ENCODE measurements at places on chromosomes 13 and 19.

GRCh38 chr13:96444676-96445075, 354.8 kb downstream of the HS6ST3 start:
- no peak for DNase-seq

DNA sequence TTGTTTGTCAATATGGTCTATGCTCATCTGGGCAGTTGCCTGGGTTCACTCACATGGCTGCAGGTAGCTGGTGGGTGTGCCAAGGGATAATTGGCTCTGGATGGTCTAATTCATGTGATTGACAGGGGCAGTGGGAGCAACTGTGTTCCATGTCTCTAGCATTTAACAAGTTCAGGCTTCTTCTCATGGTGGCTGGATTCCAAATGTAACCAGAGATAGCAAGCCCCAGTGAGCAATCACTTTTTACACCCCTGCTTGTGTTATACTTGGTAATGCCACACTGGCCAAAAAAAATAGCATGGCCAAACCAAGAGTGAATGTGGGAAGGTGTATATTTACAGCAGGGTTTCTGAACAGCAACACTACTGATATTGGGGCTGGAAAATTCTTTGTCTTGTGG, 89.6 kb upstream of the TNFSF11 start:
- peak; percentile 60 for DNase-seq

DNA sequence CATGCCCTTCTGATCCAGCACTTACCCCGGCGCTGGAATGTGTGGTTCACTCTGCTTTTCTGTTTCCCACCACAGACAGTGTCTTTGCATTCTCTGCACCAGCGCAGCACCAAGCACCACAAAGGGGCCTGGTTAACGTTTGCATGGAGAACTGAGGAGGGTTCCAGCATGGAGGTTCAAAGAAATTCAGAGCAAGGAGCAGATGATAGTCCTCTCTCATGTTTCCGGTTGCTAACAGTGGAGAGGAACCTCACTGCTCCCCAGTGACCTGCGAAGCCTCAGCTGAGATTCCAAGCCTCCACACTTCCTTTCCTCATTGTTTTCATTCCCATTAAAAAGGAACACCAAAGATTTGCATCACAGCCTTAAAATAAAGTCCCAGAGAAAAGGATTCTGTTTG, 99.7 kb downstream of the STARD13 start:
- no peak for DNase-seq

GRCh38 chr13:78540058-78540457, 63.3 kb downstream of the POU4F1 start:
- no peak for DNase-seq

DNA sequence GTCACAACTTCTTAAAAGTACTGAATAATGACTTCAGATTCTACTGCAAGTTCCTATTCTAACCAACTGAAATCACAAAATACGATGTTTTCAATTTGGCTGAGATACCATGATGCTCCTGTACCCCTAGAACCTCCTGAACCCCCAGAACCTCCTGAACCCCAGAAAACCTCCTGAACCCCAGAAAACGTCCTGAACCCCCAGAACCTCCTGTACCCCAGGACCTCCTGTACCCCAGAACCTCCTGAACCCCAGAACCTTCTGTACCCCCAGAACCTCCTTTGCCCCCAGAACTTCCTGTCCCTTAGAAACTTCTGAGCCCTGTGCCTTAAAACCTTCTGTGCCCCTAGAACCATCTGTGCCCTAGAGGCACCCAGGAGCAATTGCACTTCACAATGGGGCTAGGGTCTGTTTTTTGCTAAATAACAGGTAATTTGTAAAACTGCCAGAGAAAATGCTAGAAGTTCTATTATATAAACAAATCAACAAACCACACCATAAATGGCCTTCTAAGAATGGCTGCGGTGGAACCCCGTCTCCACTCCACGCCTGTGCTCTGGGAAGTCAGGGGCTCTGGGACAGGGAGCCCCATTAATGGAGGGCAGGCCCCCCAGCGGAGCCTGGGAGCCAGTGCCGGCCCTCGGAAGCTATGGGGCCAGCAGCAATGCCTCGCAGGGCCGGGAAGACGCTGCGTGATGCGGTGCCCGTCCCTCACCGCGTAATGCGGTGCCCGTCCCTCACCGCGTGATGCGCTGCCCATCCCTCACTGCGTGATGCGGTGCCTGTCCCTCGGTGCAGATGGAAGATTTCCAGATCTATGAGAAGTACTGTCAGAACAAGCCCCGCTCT, 21.3 kb upstream of the F7 start:
- no peak for DNase-seq

DNA sequence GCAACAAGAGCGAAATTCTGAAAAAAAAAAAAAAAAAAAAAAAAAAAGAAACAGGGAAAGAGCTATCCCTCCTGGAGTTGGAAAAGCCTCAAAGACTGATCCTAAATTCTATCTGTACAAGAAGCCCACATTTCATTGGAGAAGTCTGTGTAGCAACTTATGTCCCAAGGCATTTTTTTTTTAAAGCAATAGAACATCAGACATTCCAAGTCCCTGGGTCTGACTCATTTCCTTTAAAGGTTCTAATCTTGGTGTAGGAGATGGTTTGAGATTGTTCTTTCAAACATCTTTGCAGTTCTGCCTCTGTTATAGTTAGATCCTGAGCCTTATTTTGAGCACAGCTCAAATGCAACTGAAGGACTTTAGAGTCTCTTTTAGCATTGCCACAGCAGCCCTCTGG, 706.5 kb upstream of the MIR17HG start:
- peak; percentile 14 for DNase-seq

- no peak for DNase-seq
Observed at GRCh38 chr19:40081411-40081810, 9.3 kb downstream of the ZNF780A start.

DNA sequence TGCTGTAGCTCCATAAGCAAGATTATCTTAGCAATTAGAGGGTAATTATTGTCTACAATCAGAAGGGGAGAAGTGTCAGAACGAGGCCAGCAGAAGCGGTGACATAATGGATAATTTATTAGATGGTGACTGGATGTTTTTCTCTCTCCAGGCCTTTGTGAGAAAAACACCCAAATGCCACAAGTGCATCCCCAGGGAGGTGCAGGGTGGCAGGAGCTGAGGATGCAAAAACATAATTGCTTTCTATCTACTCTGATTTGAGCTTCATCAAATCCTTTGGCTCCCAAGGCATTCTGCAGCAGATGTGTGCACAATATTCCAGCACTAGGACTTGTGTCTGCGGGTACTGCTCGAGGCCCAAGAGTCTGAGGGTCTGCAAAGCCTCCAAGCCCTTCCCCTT, 220.1 kb upstream of the SERP2 start:
- no peak for DNase-seq

DNA sequence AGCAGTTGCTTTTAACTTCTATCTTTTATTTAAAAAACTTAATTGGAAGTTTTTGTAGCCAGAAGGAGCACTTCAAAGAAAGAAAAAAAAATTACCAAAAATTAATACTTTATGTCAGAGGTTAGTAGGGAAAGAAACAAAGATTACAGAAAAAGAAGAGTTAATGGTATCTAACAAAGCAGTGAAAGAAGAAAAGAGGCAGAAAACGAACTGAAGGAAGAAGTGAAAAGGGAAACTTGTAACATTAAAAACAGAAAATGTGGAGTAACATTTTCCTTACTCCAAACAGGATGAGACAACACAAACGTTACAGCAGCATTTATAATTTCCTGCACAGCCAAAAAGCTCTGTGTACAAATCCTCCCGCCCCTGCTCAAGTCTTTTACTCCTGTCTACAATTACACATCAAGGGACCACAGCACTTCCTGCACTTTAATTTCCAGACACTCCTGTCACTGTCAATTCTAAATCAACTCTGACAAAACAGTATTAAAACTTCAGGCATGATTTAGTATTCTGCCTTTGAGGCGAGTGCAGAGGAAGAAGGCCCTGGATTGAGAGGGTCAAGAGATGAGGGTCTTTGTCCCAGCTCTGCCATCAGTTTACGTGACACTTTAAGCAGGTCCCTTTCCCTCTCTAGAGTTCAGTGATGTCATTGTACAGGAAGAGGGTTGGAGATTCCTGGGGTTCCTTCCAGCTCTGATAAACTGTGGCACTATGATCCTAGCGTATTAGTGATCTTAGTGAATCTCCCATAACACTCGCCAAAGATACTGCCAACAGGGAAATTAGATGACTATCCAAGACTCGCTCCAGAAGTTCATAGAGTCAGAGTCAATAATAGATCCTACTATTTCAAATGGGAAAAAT, 53.2 kb upstream of the LSM14A start:
- no peak for DNase-seq

GRCh38 chr19:19447536-19448237, 42.2 kb downstream of the GATAD2A start:
- DNase-seq: no peak

DNA sequence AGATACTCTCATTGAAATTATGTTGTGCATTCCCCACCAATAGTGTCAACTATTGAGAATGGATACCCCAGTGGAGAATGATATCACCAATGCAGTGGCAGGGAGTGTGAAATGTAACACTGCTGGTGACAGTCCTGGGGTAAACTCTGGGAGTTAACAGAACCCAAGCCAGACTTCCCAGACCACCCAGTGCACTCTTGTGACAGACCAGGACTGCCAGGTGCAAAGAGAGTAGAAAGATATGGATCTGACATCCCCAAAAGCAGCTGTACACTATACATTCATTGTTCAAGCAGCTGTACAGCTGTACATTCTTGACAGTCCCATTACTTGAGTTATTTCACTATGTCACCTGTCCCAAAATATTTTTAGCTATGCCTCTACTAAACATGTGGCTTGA, 886.6 kb downstream of the DIAPH3 start:
- DNase-seq: no peak

DNA sequence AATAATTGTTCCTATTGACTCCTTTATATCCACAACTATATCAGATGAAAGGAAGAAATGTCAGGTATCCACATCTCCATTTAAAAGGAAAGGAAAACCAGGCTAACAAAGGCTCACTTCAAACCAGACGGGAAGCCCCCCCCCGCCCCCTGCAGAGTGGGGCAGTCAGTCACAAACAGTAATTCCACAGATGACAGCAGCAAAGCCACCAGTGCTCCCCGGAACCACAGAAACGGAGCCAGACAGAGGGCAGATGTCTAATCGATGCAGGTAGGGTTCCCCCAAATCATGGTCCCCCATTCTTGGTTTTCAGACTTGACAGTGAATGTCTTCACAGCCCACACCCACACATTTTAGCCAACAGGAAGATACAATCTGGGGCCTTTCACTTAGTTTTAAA, 100.8 kb downstream of the STK24 start:
- DNase-seq: no peak

DNA sequence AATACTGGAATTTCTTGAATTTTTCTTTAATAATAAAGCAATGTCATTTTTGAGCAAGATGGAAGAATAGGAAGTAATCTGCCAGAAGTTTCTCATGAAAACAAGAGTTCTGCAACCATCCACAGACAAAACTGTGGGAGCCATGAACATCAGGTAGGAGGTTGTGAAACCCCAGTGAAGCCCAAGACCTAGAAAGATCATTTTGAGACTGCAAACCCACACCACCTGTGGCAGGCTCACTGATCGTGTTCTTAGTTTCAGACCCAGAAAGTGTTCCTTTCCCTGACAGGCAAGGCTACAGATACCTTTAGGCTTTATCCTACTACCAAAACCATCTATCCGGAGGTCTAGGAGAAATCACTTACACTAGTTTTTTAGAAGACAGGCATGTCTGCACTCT, 2189.8 kb upstream of the PCDH20 start:
- DNase-seq: no peak

DNA sequence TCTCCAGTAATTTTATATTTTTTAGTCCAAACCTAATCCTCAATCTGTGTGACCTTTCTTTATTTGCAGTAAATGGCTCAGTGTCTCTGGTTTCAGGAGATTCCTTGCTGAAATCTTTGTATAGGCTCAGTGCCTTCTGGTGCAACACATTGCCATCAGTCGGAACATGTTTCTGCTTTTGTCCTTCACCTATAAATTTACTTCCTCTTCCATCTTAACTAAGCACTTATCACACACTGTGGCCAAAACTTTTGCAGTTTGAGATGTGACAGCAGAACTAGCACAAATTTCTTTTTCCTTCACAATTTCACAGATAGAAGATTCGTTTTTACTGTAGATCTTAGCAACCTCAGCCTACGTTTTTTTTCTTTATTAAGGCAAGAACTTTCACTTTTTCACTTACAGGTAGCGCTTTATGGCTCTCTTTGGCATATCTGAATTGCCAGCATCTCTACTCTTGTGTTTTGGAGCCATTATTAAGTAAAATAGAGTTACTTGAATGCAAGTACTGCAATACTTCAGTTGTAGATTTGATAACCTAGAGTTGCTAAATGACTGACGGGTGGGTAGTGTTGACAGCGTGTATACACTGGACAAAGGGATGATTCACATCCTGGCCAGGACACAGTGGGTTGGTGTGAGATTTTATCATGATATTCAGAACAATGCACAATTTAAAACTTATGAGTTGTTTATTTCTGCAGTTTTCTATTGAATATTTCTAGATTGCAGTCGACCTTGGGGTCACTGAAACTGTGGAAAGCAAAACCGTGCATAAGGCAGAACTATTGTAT, 44.3 kb downstream of the NDFIP2 start:
- peak; percentile 25 for DNase-seq

- DNase-seq: no peak
Observed at GRCh38 chr19:10963865-10964264, 3.0 kb downstream of the SMARCA4 start.

- peak; percentile 36 for DNase-seq
Observed at GRCh38 chr19:15297416-15298224, 34.7 kb downstream of the BRD4 start.

All from brain microvascular endothelial cell (primary cell).